ENCODE measurements at places on chromosomes 1 and 21.

DNA sequence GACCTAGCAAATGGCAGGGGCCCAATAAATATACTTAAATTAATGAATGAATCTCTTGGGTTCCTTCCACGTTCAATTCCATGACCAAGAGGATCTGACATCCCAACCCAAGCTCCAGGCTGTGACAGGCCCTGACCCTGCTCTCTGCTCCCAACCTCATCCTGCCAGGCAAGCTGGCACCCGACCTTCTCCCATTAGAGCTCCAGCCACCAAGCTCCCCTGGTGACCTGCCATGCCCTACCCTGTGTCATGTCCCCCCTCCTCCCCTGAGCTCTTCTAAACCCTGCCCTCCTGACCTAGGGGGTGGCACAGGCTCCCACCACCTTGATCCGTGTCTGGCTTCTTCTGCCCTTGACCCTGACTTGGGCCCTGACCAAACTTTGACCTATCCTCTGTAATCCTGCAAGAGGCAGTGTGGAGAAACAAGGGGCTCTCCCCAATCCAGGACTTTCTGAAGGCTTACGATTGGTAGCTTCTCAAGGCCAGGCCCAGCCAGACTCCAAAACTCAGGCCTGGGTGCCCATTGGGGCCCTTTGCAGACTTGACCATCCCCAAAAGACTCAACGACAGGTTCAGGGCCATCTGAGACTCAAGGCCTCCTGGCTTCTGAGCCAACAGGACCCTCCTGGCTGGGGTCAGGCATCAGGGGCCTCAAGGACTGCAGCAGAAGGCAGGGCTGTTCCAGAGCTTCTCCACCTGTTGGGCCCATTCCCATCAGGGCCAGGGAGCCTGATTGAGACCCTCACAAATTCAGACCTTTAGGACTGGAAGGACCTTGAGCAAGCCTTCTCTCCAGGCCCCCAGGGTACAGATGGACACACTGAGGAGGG lies 249.0 kb downstream of the PTPRU start:
- no peak for DNase-seq

DNA sequence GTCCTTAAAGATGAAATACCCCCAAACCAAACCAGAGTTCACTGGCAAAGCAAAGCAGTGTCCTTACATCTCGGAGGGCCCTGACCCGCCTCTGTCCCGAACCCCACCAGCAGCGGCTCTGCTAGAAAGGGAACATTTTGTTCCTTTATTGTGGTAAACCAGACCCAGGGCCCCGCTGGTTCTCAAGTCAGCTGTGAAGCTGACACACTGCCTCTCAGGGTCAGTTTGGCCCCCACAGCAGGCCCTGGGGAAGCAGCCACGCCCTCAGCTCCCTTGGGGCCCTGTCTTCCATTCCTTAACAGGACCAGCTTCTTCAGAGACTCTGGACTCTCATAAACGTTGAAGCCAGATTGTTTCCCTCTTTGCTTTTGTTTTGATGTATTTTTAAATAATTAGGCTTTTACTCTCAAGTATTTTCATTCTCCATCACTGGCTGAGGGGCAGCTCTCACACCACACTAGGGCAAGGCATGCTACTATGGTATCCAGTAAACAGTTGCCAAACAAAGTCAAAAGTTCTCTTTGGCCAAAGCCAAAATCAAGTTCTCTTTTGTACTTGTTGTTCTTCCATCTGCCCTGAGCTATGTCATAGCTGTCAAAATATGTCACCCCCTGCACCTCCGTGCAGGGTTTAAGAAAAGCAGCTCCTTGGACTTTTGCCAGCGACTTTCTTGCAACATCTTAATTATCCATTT lies 61.1 kb upstream of the ANGPTL1 start:
- DNase-seq: no peak

DNA sequence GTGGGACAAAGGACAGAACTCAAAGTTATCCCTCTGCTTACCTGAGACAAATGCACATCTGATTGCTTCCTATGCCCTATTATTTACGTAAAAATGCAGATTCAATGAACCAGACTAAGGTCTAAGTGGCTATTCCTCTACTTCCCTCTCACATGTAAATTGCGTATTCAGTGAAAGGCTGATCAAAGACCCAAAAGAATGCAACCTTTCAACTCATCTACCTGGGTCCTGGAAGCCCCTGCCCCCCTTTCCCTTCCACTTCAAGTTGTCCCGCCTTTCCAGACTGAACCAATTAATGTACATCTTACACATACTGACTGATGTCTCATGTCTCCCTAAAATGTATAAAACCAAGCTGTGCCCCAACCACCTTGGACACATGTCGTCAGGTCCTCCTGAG lies 14.6 kb downstream of the SSX2IP start:
- DNase-seq: no peak

- DNase-seq: no peak
Observed at GRCh38 chr1:39205781-39206464, 1.4 kb downstream of the MACF1 start.

- peak; percentile 88 for DNase-seq
Observed at GRCh38 chr1:107964336-107965109, 457 bp downstream of the VAV3 start.

- no peak for DNase-seq
Observed at GRCh38 chr1:7363450-7363849, 407.6 kb upstream of the VAMP3 start.

GRCh38 chr1:159895836-159896545 lies 4.0 kb downstream of the CFAP45 start:
- peak; percentile 74 for DNase-seq

- peak; percentile 46 for DNase-seq
Observed at GRCh38 chr1:28582248-28582615, 9.8 kb upstream of the RAB42 start.

DNA sequence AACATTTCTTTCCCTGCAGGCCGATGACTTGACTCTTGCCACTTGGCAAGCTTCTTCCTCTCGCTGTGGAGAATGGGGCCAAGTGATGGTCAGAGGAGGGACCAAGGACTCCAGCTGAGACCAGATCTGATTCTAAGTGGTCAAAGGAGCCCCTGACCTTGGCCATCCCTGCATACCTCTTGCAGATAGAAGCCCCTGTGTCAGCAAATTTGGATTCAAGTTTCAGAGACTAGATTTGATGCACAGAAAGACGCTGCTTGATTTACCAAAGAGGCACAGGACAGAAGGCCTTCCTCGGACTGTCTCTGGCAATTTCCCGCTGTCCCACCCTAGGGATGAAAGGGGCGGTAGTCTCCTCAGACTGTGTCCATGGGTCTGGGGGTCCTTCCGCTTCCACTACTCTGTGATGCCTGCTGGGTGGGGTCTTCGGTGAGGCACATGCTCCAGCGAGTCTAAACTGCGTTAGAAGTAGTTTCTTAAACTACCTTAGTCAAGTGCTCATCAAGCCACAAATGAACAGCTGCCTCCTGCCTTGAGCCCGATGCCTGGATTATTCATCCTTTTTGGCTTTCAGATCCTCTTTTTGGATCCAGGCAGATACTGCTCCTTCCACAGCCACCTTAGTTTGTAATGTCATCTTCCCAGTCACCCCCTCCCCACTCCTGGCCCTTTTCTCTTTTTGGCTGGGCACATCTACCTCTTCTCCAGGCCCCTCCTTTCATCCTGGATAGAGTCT lies 31.8 kb upstream of the RBM15 start:
- DNase-seq: no peak

Measured in NCI-H69 (cell line).